ENCODE measurements at places on chromosomes 5 and 9. TPM values are rescaled to one million over a fixed set of nuclear protein-coding genes. Genes with fewer than 3 reads are reported as not detected.

The ADAMTS6 gene
- not detected for polyA plus RNA-seq

The SPATA31D4 gene
- not detected for polyA plus RNA-seq

The MAMDC2 gene
- polyA plus RNA-seq, result 0.05 TPM

The PCDHGA4 gene
- not detected for polyA plus RNA-seq

DNA sequence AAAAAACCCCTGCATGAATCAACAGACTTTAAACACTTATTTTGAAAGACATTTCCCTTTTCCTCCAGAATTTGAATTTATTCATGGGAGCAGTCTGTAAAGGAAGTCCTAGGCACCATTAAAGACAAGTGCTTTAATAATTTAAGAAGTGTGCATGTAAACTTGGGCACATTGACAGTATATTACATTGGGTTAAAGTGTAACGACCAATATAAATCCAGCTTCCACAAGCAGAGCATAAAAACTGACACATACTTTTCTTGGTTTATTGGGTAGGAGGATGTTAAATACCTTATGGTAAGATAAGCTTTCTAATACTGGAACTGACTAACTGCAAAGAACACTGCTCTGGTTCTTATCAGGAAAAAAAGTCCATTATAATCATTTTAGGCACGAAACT, 1.2 kb upstream of the ENTREP1 start:
- no peak for DNase-seq
- H3K4me1 ChIP-seq, result no peaks in the 10 kb centered on the region
- peaks cover 62% of the 10 kb centered on the region for H3K27me3 ChIP-seq
- H3K27ac ChIP-seq, result no peak overlapping the region
- H3K4me3 ChIP-seq, result no peak overlapping the region

DNA sequence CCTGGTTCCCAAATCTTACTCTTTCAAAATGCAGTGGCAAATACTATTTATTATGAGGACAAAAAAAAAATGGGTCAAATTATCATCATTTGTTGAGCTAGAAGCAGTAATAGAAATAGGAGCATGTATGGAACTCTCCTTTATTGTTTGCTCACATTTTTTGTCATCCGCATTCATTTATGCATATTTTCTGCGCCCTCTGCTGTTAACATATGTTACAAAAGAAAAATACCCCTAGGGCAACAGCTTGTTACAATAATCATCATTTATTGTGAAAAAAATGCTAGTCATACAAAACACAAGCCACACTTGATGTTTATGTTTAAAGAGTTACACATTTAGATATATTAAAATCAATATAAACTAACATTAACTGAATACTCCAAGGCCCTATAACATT, 328.2 kb downstream of the TUSC1 start:
- H3K27me3 ChIP-seq, result no peaks in the 10 kb centered on the region
- no peak overlapping the region for H3K4me3 ChIP-seq
- no peak for DNase-seq
- no peaks in the 10 kb centered on the region for H3K36me3 ChIP-seq
- no peaks in the 10 kb centered on the region for H3K4me1 ChIP-seq

The ALDH1A1 gene
- 14.3 TPM for polyA plus RNA-seq

- no peak overlapping the region for H3K4me3 ChIP-seq
- H3K27me3 ChIP-seq, result no peaks in the 10 kb centered on the region
- DNase-seq, result peak; percentile 14
- peaks cover 21% of the 10 kb centered on the region for H3K4me1 ChIP-seq
Measured at GRCh38 chr9:72351538-72352453, 13.2 kb downstream of the ZFAND5 start.
